ENCODE measurements at places on chromosomes 1 and 21.

DNA sequence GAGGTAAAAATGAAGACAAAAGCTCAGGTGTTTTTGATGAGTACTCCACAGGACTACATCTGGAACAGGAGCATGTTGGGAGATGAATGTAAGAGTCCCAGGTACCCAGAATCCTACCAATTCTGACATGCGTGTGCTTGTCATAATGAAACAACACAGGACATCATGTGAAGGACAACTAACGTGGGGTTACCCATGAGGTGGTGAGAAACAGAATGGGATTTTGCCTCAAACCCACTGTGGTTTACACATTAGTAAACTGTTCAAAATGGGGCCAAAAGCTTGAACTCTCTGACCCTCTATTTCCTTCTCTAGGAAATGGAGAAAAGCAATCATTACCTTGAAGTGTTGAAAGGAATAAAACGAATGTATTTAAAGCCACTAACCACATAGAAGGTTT is 266.2 kb downstream of the RGS7 start:
- DNase-seq: no peak

- DNase-seq: no peak
Measured at GRCh38 chr1:212368073-212368484, 46.6 kb downstream of the PACC1 start.

GRCh38 chr1:42567038-42567437 is 91.2 kb upstream of the PPIH start:
- no peak for DNase-seq

DNA sequence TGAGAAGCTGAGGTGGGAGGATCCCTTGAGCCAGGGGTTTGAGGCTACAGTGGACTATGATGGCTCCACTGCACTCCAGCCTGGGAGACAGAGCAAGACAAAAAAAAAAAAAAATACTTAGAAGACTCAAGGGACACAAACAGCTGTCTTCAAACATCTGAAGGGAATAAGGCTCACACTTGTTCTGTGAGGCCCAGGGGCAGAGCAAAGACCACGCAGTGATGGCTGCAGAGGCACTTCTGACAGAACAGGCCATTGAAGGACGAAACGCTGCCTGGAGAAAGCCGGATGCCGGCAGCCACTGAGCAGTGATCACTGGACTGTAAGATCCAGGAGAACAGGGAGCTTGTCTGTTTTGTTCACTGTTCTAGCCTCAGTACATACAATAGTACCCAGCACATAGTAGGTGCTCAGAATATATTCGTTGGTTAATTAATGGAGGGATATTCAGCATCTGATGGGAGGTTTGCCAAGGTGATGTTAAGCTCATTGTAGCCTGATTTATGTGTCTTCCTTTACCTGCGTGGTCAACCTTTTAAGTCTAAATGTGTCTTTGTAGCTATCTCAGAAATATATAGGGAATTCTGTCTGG is 12.1 kb upstream of the NDC1 start:
- no peak for DNase-seq

DNA sequence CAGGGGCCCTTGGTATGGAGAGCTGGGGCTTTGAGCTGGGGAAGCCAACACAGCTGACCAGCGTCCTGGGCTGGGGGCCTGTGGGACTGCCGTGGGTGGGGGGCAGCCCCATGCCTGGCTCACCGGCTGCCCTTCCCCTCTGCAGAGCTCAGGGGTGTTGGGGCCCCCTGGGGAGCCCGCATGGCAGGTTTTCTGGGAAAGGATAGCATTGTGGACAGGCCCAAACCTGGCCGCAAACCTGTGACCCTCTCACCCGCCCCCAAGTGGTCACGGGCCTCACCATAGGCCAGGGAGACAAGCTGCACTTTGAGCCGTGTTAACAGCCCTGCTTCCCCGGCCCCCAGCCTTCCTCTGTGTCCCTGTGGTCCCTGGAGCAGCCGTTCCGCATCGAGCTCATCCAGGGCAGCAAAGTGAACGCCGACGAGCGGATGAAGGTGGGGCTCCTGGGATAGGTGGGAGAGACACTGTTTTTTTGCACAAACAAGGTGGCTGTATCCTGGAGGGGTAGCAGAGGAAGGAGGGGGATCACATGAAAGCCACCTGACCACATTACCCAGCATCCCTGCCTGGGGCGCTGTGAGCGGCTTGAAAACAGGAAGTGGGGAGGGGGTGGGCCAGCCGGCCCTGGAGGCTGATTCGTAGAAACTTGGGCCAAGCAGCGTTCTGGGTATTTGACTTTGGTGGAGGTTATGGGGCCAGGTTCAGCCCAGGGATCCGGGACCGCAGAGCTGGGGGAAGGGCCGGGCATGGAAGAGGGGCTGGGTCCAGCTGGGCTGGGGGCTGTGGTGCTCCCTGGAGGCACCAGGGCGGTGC is 65.9 kb downstream of the PIK3CD start:
- peak; percentile 74 for DNase-seq

DNA sequence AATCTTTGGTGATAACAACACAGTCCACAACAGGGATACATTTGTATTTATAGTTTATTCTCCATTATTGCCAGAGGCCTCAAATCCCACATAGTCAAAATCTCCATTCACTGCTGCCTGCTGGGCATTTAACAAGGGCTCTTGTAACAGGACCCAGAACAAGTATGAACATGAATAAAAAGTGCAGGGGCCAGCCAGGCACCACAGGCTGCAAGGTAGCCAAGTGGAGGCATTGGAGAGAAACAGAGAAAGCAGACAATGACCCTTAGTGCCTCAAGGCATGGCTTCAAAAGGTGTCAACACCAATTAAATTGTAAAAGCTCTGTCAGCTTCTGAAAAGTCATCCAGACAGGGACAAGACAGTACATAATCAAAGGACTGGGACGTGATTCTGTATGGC is 116.8 kb downstream of the ATP6V1G3 start:
- no peak for DNase-seq

GRCh38 chr1:178399177-178399728 is 97.5 kb downstream of the CLEC20A start:
- DNase-seq: no peak

- peak; percentile 38 for DNase-seq
Measured at GRCh38 chr21:44984428-44984791, 44.6 kb downstream of the SLX9 start.

GRCh38 chr1:59220356-59220755 is 76.5 kb upstream of the FGGY start:
- DNase-seq: no peak

GRCh38 chr1:203324105-203325025 is 19.0 kb downstream of the BTG2 start:
- DNase-seq: no peak

DNA sequence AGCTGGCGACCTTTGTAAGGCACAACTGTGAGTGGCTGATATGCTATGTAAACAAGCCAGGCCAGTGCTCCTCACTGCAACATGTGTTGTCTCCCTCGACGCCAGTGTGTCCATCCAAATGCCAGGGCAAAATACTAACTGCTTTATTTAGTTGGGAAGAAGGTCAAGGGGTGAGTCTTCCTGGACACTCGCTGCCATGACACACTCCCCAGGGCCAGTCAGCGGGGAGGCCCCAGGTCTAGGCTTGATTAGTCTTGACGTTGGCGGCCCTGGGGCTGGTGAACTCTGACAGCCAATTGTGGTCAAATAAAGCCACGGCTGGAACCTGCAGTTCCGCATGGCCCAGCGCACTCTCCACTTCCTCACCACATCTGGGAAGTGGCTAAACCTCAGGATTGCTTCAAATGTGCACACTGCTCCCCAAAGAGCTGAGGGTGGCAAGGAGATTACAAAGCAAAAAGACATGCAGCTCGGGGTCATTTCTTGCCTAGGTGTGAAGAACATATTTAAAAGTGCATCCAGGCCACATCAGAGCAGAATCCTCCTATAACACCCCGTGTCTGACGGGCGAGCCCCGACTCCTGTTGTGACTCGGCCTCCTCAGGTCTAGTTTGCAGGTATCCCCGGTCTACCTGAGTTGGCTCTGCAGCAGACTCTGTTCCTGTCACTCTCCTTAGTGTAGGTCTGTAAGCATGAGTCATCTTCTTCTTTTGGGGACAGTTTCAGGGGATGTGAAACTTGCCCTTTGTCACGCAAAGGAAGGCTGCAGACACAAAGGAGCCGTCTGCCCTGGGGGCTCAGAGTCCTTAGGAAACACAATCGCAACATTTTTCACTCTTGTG is 183.5 kb downstream of the RUNX1 start:
- no peak for DNase-seq

- DNase-seq: peak; percentile 26
Measured at GRCh38 chr1:1206376-1206965, at the start of gene TNFRSF18. TSS of gene TNFRSF18 (minus strand) at chr1:1206592. CDS start at chr1:1206571, 21 bp downstream.

DNA sequence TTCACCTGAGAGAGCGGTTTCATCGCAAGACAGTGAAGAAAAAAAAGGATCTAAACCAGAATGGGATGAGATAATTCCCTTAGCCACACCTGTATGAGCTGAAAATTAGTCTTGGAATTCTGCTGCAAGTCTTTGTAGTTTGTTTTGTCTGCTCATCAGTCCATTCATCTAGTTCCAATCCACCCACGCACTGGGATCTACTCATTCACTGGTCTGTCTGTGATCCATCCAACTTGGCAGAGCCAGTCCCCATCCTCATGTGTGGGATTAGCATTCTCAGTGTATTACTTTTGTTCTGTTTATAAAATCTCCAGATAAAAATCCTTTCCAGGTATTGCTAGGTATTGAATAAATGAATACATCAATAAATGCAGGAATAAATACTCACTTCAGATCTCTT is 266.5 kb upstream of the USP24 start:
- DNase-seq: no peak

DNA sequence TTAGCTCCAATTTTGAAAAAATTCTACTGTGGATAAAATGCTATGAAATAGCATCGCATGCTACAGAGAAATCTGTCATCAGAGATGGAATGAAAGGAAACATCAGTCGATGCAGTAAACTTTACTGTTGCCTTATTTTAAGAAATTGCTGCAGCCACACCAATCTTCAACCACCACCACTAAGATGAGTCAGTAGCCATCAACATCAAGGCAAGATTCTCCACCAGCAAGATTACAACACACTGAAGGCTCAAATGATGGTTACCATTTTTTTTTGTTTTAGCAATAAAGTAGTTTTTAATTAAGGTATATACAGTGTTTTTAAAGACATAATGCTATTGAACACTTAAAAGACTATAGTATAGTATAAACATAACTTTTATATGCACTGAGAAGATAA is 95.6 kb upstream of the JUN start:
- DNase-seq: no peak

DNA sequence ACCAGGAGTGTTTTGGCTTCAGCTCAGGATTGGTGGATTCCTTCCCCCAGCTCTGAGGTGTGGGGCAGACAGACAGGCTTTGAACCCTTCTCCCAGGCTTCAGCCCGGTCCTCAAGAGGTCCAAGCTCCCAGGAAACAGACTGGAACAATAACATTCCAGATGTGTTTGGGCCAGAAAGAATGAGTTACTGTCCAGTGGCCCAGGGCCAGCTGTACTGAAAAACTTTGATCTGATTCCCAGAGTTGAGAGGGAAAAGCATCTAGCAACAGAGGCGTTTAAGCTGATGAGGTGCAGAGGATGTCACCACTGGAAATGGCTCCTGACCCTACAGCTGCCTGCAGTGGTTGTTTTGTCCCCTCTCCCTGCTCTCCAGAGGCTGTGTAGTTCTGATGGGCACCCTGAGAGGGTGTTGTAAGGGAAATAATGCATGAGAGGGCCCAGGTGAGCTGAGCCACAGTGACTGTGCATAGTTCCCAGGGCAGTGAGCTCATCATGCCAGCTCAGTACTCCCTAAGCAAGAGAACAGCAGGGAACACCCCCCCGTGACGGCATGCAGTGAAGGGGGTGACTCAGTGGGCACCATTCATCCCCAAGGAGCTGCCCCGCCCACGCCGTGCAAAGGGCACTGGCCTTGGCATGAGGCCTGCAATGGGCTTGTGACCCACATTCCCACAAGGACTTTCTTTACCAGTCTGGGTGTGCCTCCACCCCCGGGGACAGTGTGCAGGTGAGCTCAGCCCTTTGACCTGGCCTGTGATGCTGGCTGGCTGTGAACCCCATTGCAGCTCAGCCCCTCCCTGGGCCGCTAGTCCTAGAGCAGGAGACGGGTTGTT is 13.8 kb upstream of the SFN start:
- DNase-seq: no peak

- DNase-seq: no peak
Measured at GRCh38 chr1:66388913-66389312, 145.0 kb upstream of the SGIP1 start.

DNA sequence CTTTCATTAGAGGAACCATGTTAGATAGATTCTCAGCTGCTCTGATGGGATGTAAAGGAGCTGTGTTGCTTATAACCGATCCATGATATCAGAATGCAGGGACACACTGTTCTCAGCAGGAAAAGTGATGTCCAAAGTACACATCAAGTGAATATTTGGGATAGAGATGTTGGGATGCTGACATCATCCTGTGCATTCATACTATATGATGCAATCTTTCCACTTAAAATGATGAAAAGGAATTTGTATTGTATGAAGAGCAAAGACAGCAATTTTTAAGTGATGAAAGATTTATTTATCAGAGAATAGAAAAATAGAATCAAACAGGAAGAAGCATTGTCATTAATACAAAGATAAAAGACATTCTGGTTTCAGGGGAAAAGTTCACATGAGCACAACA is 110.1 kb downstream of the ERG start:
- no peak for DNase-seq

DNA sequence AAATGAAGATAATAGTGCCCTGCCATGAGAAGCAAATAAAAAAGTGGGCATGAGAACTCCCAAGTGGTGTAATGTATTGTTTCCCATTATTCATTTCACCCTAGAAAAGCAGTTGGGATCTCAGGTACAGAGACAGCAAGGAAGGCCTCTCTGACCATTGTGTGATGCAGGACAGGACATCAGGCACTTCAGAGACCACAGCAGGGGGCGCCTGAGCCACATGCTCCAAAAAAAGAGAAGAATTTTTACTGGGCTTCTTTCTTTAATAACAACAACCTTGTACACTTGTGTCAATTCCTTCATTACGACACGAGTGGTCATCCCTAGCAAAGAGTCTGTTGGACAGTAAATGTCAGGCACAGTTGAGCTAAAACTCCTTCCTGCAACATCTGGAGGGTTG is 533.3 kb downstream of the OMA1 start:
- no peak for DNase-seq

DNA sequence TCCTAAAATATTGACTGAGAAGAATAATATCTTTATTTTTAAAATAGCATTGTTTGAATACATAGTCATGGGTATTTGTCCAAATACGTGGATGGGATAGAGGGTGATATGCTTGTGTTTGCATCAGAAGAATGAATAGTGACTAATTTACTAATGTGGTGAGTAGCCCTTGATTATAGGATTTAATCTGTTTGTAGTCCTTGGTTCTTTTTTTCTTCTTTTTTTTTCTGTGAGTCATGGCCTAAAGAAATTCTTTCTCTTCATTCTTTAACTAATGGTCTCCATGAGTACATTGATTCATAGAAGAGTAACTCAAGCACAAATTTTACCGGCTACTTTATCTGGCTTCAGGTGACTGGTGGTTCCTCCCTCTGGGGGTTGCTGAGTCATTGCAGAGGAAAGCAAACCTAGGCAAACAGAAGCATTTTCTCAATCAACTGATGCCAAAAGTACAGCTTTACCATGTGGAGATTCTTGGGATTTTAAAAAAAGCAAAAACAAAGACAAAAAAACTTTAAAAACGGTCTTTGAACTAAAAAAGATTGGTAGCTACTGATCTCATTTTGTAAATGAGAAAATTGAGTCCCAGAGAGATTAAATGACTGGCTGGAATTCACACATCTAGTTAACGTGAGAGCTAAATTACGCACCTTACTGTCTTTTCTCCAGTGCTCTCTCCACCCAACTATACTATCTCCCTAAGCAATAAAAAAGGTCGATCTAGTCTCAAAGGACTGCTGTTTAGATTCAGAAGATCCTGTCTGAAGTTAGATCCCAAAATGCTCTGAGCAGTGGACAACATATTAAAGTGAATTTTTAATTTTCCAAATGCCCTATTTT is 40.5 kb downstream of the AK5 start:
- no peak for DNase-seq
